NT2/D1 (cell line): ENCODE measurements at places on chromosomes 16 and 17.
A peak's percentile ranks its signal among the peaks of the same experiment; 100 is the strongest.

DNA sequence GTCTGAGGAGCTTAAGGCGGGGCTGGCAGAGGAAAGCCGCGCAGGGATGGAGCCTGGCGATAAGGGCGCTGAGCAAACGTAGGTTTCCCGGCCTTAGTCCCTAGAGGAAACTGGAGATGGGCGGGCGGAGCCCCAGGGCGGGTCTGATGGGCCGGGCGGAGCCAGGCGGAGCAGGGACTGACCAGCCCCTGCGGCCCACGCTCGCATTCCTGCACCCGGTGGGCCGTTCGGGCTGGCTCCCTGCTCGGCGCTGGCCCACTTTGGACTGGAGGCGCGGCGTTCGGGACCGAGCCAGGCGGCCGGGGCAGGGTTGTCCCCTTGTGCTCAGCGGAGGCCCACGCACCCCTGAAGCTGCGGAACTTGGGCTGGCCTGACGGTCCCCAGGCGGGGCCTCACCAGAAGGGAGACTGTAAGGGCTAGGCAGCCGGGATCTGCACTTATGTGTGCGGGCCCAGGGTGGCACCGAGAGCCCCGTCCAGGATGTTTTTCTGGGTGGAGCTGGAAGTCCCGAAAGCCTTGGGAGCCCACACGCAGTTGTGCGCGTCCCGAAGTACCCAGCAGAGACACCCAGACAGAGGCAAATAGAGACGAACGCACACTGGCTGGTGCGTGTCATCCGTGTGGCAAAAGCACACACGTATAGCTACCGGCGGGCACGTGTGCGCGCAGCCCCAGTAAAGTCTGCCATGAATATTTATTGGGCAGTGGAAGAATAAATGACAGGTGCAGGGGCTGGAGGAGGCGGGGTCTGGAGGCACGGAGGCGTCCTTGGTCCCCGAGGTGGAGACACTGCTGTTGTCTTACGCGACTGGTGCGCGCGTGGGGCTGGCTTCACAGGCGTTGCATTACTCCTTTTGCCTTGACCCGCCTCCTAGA is 1.4 kb downstream of the PYDC1 start:
- DNase-seq: peak; percentile 61

DNA sequence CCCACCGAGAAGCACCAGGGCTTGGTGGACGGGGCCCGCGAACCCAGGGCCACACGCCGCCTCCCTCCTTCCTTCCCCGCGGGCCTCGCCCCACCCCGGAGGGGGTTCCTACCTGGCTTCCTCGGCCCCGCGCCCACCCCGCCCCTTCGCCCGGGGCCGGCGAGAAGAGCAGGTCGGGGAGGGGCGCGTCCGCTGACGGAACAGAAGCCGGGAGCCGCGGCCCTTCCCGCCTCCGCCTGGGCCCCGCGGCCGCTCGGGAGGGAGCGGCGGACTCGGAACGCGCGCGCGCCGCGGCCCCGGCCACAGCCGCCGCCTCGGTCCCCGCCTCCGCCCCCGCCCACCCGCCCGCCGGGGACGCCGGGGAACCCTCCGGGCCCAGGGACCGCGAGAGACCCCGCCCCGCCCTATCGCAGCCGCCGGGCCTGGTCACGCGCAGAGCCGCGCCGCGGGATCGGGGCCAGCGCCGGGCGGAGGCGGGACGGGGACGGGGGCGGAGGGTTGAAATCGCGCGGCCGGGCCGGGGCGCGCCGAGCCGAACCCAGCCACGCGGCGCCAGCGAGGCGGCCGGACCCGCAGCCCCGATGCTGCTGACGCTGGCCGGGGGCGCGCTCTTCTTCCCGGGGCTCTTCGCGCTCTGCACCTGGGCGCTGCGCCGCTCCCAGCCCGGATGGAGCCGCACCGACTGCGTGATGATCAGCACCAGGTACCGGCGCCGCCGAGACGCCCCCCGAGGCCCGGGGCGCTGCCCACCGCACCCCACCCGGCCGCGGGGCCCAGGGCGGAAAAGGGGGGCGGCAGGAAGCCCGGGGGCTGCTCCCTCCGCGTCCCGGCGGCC is at the start of gene TLCD3A:
Gene TLCD3A (plus strand): TSS at position 530 of the 835 bp plus-strand sequence. CDS start 52 bp downstream, at position 582.
- DNase-seq: no peak

- DNase-seq: no peak
Observed at GRCh38 chr17:31235110-31235509, 61.9 kb downstream of the OMG start.

- no peak for DNase-seq
Observed at GRCh38 chr17:5819921-5820685, 235.8 kb upstream of the NLRP1 start.

DNA sequence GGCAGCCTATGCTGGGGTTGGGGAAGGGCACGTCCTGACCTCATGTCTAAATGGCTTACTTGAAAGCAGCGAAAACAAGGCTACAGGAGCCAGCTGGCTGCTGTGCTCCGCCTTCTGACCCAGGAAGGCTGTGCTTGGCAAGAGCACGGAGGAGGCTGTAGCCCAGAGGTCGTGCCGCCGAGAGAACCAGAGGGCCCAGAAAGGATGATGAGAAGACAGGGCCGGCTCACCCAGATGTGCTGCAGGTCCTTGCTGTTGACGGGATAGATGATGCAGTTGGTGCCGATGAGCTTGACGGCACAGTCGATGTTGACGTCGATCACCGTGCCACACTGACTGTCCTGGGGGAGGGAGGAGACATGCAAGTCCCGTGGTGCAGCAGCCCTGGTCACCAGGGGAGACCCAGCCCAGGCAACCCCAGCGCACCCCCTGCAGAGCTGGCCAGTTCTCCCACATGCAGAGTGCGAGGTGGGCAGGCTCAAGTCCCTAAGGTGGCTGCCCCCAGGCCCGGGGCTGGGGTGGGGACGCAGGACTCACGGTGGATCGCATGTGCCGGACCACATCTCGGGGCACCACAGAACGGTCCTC is 20.7 kb downstream of the SPHK1 start:
- DNase-seq: no peak

GRCh38 chr16:56532714-56533113 is 12.9 kb upstream of the BBS2 start:
- DNase-seq: no peak

GRCh38 chr17:8192070-8192815 is 2.3 kb upstream of the BORCS6 start:
- no peak for DNase-seq

DNA sequence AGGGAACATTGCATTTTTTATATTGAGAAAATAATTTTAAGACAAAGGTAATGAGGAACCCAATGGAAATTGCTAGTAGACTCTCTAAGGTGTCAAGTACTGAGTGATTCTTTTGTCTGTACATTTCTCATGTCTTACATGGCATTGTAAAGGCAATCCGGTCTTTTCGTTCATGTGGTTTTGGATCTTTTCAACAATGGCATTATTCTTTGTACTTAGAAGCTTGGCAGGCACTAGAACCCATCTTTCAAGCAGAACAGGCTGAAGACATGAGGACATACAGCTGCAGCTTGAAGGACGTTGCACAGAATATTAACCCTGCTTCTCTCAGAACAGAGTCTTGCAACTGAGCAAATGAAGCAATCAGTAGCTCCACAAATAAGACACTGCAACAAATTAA is 231.5 kb upstream of the ZFHX3 start:
- no peak for DNase-seq

DNA sequence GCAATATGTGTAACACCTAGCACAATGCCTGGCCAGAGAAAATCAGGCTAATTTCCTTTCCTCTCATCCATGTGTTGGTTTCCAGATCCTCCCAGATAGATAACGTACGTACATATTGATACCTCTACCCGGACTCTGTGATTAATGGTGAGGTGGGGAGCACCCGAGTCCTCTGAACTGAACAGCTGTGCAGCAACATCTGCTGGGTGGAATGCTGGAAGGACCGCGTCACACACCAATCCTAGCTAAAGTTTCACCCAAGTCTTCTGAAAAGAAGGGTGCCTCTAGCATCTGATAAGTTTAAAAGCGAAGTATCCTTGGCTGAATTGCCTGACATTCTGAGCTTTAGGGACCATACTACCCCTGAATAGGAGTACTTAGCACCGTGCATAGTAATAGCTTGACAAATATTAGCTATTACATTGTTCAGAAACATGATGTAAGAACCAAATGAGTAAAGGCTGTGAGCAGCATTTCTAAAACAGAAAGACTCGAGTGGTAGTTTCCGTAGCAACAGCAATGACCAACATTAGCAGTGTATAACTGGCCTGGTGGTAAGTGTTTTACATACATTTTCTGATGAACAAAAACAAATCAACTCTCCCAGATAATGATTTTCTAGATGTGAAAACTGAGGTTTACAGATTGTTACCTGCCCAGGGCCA is 91.4 kb downstream of the SYCE1L start:
- no peak for DNase-seq

- no peak for DNase-seq
Observed at GRCh38 chr16:12675852-12676251, 127.8 kb downstream of the CPPED1 start.

DNA sequence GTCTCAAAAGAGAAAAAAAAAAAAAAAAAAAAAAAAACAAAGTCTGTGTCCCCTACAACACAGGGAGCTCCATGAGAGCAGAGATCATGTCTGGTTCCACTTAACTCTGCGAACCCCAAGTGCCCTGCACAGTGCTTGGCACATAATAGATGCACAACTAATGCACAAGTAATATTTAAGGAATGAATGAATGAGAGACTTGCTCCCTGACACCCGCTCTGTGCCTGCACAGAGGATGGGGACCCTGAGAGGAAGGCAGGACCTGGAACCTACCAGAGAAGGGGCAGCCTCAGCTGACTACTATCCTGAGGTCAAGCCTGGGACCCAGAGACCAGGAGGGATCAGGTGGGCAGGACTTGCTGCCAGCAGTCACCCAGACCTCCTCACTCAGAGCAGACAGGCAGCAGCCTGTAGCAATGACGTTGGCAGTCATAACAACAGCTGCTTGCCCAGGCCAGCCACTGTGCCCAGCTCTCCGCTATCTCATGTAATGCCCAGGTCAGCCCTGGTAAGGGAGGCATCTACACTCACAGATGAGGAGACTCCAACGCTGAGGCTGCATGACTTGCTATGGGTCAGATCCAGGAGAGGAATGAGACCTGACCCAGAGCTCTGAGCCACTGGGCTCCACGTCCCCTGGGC is 2.9 kb downstream of the MYO15A start:
- DNase-seq: no peak

DNA sequence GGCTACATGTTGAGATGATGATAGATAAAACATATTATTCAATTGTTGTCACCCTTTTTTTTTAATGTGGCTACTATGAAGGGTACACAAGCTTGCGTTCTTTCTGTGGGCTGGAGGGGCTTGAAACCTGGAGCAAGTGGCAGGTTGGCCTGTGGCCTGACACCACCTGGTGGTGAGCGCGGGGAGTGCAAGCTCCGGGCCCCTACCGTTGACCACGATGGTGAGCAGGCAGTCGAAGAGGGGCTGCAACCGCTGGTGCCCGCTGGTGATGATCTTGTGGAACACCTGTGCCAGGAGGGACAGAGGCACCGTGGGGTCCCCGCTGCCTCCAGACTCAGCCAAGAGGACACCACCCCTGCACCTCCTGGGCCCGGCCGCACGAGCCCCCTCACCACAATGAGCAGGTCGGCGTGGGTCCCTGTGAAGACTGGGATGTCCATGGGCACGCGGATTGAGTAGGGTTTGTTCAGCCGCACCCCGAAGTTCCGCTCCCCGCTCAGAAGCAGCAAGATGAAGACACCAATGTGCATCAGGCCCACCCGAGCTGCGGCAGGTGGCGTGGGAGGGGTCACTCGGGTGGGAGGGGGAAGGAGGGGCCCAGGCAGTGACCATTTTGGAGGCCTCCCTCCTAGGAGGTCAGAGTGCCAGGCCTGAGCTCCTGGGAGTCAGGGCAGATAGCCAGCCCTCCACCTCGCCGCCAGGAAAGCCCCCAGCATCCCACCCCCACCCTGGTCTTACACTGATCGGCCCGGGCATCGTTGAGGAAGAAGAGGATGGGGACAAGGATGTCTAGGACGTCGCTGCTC is 14.4 kb downstream of the HID1 start:
- peak; percentile 39 for DNase-seq

DNA sequence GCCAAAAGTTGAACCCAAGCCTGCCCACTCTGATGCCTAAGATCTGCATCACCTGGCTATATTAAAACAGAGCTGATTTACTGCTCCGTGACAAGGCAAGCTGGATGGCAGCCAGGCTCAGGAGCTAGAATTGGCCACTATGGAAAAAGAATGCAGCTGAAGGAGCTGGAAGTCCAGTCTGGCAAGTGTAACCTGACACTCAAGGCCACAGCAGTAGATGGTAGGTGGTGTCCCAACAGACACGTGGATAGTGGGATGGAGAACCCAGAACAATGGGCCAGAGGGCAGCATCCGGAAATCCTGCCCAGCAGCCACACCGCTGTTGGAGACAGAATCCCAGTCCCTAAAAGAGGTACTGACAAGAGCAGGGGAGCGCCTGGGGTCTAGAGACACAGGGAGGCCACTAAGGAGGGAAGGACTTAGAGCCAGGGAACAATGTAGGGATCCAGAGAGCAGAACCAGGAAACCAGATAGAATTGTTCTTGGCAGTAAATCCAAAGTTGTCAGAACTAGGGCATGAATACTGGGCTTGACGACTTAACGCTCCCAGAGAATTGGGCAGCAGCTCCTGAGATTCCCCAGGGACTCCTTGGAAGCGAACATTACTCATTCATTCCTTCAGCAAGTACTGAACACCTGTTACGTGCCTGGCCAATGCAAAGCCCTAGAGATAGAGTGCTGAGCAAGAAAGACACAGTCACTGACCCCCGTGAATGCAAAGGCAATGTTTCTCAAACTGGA is 85.7 kb downstream of the CDYL2 start:
- DNase-seq: no peak

GRCh38 chr16:88525663-88525990 is 44.6 kb upstream of the ZC3H18 start:
- no peak for DNase-seq

DNA sequence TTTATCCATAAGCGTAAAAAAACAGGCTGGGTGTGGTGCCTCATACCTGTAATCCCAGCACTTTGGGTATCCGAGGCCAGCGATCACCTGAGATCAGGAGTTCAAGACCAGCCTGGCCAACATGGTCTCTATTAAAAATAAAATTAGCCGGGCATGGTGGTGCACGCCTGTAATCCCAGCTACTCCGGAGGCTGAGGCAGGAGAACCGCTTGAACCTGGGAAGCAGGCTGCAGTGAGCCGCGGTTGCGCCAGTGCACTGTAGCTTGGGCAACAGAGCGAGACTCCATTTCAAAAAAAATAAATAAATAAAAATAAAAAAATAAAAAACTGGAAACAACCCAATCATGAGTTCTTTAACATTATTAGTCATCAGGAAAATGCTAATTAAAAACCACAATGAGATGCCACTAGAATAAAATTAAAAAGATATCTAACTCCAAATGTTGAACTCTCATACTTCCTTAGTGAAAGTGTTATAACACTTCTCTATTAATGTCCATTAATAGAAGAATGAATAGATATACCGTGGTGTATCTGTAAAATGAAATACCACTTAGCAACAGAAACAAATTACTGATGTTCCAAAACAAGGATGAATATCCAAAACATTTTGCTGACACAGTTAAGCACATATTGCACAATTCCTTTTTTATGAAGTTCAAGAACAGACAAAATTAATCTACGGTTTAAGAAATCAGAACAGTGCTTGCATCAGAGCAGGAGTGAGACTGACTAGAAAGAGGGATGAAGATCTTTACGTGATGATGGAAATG is 13.1 kb downstream of the MPHOSPH6 start:
- no peak for DNase-seq

GRCh38 chr17:50468304-50469207 is at the start of gene CHAD:
TSS of gene CHAD (minus strand) at chr17:50468880. CDS start at chr17:50468813, 67 bp downstream.
- no peak for DNase-seq
